ENCODE measurements at places on chromosomes 6 and 20. TPM values are rescaled to one million over a fixed set of nuclear protein-coding genes. Genes with fewer than 3 reads are reported as not detected.

DNA sequence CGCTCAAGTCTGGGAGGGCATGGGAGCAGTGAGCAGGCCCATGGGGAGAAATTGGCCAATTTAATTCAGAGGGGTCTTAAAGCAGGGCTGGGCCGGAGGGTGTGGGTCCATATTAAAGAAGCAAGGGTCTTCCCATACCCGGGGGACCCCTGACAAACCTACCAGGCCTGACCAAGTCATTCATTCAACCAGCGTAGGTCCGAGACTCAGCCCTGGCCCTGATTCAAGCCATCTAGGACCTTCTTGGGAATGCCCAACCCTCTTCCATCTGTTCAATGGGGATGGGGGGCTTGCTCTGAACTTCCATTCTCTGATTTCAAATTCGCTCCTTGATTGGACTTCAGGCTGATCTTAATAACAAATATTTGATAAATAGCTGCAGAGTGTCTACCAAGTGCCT is 7.3 kb downstream of the ADIG start:
- no peak overlapping the region for H3K4me3 ChIP-seq
- H3K36me3 ChIP-seq, result no peaks in the 10 kb centered on the region
- H3K27me3 ChIP-seq, result no peaks in the 10 kb centered on the region
- no peak overlapping the region for H3K27ac ChIP-seq
- no peak for DNase-seq

LPA gene
- total RNA-seq, result not detected

- H3K4me3 ChIP-seq, result no peak overlapping the region
- DNase-seq, result peak; percentile 42
- H3K4me1 ChIP-seq, result no peaks in the 10 kb centered on the region
- H3K27me3 ChIP-seq, result no peaks in the 10 kb centered on the region
Measured at GRCh38 chr6:160069050-160069454, 52.6 kb upstream of the SLC22A1 start.

DNA sequence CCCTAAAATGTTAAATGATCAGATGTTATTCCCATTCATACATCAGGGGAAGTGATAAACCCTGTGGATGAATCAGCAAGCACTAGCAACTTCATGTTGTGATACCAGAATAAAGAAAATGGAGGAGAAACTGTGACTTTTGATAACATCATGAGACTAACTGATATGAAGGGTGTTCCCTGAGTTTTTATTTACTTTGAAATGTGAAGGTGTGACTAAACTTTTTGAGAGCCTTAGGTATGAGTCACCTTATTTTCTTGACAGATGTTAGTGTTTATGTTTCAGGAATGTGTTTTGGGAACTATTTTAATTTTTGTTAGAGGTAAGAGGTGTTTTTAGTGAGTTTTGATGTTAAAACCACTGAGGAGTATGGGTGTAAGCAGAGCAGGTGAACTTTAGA is 4.4 kb downstream of the PARD6B start:
- H3K4me1 ChIP-seq, result peaks cover 12% of the 10 kb centered on the region
- no peak overlapping the region for H3K27ac ChIP-seq
- no peaks in the 10 kb centered on the region for H3K36me3 ChIP-seq
- DNase-seq, result no peak

DNA sequence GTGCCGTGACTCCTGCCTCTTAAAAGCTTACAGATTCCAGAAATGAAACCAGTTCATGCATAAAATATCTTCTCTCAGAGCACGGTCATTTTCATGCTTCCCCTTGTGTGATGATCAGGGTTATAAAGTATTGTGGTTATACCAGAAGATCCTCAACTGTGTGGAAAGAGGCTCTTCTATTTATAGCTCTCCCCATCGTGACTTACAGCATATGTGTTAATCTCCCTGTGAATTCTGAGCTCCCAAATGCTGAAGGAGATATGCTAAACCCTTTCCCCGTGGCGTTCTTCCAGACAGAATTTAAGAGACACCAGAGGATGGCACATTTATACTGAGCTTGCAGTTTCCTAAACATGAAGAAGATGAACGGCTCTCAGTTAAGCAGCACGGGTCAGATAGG is 158.8 kb downstream of the CDH26 start:
- H3K27ac ChIP-seq, result no peak overlapping the region
- DNase-seq, result no peak
- H3K4me1 ChIP-seq, result no peaks in the 10 kb centered on the region
- no peaks in the 10 kb centered on the region for H3K36me3 ChIP-seq
- peaks cover 13% of the 10 kb centered on the region for H3K27me3 ChIP-seq
- H3K4me3 ChIP-seq, result no peak overlapping the region

- H3K27me3 ChIP-seq, result no peaks in the 10 kb centered on the region
Measured at GRCh38 chr6:95094751-95095663, 482.3 kb upstream of the MANEA start.

IYD gene
- not detected for total RNA-seq

GRCh38 chr6:75291331-75291730 is 6.7 kb upstream of the TMEM30A start:
- H3K27ac ChIP-seq, result no peak overlapping the region
- no peak overlapping the region for H3K4me3 ChIP-seq
- H3K4me1 ChIP-seq, result no peaks in the 10 kb centered on the region
- no peak for DNase-seq
- no peaks in the 10 kb centered on the region for H3K36me3 ChIP-seq
- H3K27me3 ChIP-seq, result no peaks in the 10 kb centered on the region

HMGA1 gene
- total RNA-seq, result 12.1 TPM

- H3K36me3 ChIP-seq, result no peaks in the 10 kb centered on the region
- no peak overlapping the region for H3K4me3 ChIP-seq
- H3K27me3 ChIP-seq, result no peaks in the 10 kb centered on the region
- no peak for DNase-seq
Measured at GRCh38 chr6:70225055-70225454, 77.8 kb downstream of the COL9A1 start.

DNA sequence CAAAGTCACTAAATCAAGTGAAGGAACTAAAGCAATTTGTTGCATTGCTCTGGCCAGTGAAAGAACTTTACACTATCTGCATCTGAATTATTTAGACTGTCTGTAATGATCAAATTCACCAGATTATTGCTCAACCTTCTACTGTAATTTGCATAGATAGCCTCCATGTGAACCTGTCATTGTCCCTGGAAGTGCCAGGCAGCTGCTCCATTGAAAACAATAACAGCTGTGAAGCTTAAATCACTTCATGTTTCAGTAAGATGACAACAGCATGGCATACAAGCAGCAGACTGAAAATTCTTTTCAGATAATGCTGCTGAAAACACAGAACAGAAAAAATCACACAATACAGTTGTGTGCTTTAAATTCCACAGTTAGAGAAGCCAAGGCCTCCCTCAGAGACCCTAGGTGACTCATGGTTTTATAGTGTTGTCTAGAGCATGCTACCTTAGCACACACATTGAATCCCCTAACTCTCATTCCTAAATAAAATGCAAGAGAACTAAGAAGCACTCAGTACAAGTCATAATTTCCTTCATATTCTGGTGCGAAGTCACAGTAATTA is 248.9 kb downstream of the TPBG start:
- no peaks in the 10 kb centered on the region for H3K4me1 ChIP-seq
- DNase-seq, result no peak
- H3K4me3 ChIP-seq, result no peak overlapping the region
- no peaks in the 10 kb centered on the region for H3K36me3 ChIP-seq
- H3K27ac ChIP-seq, result no peak overlapping the region
- H3K27me3 ChIP-seq, result no peaks in the 10 kb centered on the region

- no peak overlapping the region for H3K4me3 ChIP-seq
- H3K36me3 ChIP-seq, result no peaks in the 10 kb centered on the region
- no peak for DNase-seq
Measured at GRCh38 chr6:128365520-128366160, 154.8 kb downstream of the PTPRK start.

DNA sequence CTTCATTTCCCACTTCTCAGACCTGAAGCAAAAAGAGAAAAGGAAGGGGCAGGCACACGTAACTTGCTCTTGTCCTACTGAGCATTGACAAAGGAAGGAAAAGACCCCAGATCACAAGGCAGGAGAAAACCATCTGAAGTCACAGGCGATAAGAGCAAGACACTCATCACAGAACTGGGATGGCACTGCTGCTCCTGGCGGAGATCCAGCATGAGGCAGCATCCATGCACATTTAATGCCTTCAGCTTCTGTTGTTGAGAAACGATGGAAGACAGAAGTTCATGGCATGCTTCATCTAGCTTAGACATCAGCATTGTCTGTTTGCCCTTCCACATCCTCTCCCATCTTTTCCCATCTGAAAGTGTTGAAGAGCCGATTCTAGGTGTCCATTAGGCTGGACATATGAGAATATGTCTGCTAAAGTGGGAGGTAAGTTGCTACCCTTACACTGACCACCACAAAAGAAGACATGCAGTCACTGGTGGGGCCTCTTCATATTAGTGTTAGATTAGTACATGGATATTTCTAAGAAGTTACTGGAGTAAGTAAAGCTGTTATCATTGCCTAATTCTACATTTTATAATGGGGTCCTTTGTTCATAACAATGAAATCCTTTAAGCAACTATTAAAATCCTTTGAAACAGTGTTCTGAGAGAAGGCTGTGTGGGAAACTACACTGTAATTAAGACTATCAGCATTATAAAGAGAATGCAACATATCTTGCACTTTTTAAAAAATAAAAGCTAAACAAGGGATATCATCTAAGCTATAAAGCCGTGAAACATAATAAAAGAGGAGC is 618.5 kb downstream of the C6orf118 start:
- no peak for DNase-seq
- no peaks in the 10 kb centered on the region for H3K27me3 ChIP-seq
- H3K4me1 ChIP-seq, result no peaks in the 10 kb centered on the region
- H3K27ac ChIP-seq, result no peak overlapping the region
- no peak overlapping the region for H3K4me3 ChIP-seq

DNA sequence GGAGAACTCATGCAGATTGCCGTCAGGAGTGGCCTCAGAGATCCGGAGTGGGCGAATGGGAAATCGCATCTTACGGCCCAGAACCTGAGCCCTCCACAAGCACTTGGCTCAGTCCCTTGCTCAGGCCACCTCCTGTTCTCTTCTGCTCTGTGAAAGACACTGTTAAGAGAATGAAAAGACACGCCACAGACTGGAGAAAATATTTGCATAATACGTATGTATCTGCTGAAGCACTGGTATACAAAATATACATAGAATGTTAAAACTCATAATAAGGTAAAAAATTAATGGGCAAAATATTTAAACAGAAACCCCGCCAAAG is 838 bp upstream of the POM121L2 start:
- H3K27me3 ChIP-seq, result peaks cover 62% of the 10 kb centered on the region
- H3K36me3 ChIP-seq, result no peaks in the 10 kb centered on the region
- H3K27ac ChIP-seq, result no peak overlapping the region

- peaks cover 52% of the 10 kb centered on the region for H3K4me1 ChIP-seq
- peak; percentile 98 for DNase-seq
- peak overlapping the region; percentile 97 for H3K4me3 ChIP-seq
- H3K36me3 ChIP-seq, result peaks cover 12% of the 10 kb centered on the region
- H3K27me3 ChIP-seq, result no peaks in the 10 kb centered on the region
Measured at GRCh38 chr20:17568972-17569521, 828 bp upstream of the DSTN start.

SPATS1 gene
- not detected for total RNA-seq

- no peak overlapping the region for H3K4me3 ChIP-seq
- H3K27me3 ChIP-seq, result no peaks in the 10 kb centered on the region
Measured at GRCh38 chr6:57279013-57279412, 38.4 kb upstream of the PRIM2 start.

NOTCH4 gene
- total RNA-seq, result 7.1 TPM

- no peaks in the 10 kb centered on the region for H3K27me3 ChIP-seq
- no peaks in the 10 kb centered on the region for H3K4me1 ChIP-seq
- no peaks in the 10 kb centered on the region for H3K36me3 ChIP-seq
- no peak overlapping the region for H3K4me3 ChIP-seq
- no peak overlapping the region for H3K27ac ChIP-seq
Measured at GRCh38 chr6:45369870-45370269, 7.9 kb downstream of the SUPT3H start.

GRCh38 chr6:157982102-157982562 is 469 bp downstream of the SYNJ2 start:
- H3K27me3 ChIP-seq, result no peaks in the 10 kb centered on the region
- H3K27ac ChIP-seq, result peak overlapping the region; percentile 83
- H3K4me1 ChIP-seq, result peaks cover 35% of the 10 kb centered on the region
- no peaks in the 10 kb centered on the region for H3K36me3 ChIP-seq
- peak overlapping the region; percentile 83 for H3K4me3 ChIP-seq

DNA sequence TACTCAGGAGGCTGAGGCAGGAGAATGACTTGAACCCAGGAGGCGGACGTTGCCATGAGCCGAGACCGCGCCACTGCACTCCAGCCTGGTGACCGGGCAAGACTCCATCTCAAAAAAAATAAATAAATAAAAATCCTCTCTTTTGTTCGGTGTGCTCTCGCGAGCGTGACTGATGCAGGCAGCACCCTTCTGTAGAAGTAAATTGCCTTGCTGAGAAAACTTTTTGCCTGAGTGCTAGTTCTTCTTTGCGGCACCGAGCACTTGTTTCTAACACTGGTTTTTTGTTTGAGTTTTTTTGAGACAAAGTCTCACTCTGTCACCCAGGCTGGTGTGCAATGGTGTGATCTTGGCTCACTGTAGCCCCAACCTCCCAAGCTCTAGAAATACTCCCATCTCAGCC is 30.5 kb downstream of the PLN start:
- no peak overlapping the region for H3K27ac ChIP-seq
- DNase-seq, result no peak
- no peak overlapping the region for H3K4me3 ChIP-seq
- no peaks in the 10 kb centered on the region for H3K27me3 ChIP-seq

DNA sequence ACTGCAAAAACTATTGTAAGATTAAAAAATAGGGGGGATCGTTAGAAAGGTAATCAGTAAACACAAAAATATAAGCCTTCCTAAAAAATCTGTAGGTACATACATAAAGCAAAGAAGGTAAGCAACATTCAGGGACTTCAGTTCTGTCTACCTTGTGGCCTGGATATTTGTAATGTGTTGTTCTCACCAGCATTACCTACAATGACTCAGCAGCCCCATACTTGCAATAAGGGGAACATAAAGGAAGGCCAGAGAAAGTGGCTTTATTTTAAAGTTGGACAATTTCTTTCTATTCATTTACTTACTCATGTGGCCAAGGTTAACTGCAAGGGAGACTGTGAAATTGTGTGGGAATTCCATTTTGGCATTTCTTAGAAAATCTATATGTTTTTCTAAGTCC is 277.2 kb upstream of the PREP start:
- no peak overlapping the region for H3K4me3 ChIP-seq
- H3K27me3 ChIP-seq, result no peaks in the 10 kb centered on the region
- DNase-seq, result no peak
- H3K27ac ChIP-seq, result no peak overlapping the region
- no peaks in the 10 kb centered on the region for H3K36me3 ChIP-seq

- H3K4me1 ChIP-seq, result peaks cover 8% of the 10 kb centered on the region
- no peaks in the 10 kb centered on the region for H3K36me3 ChIP-seq
- H3K4me3 ChIP-seq, result no peak overlapping the region
- H3K27me3 ChIP-seq, result no peaks in the 10 kb centered on the region
- DNase-seq, result no peak
Measured at GRCh38 chr6:140051521-140052512, 677.4 kb upstream of the CITED2 start.

VGLL2 gene
- not detected for total RNA-seq

ATRN gene
- total RNA-seq, result 16.1 TPM

KCNQ2 gene
- 0.95 TPM for total RNA-seq

DNA sequence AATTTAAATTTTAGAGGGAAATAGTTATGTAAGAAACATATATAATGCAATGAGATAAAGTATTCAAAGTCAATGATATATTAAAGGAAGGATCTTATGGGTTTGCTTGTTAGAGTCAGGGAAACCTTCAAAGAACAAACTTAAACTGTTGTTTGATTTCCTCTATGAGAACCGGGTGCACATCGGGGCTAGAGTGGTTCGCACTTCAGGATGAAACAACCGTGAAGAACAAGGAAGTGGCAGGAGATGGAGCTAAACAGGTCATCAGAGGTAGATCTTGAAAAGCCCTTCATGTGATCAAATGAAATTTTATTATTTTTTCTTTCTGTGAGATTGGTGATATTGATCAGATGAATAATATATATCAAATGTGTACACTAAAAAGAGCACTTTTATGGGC is 951.9 kb upstream of the FLRT3 start:
- DNase-seq, result no peak
- no peaks in the 10 kb centered on the region for H3K36me3 ChIP-seq
- H3K27me3 ChIP-seq, result no peaks in the 10 kb centered on the region
- H3K27ac ChIP-seq, result no peak overlapping the region
- no peaks in the 10 kb centered on the region for H3K4me1 ChIP-seq
